ENCODE measurements at places on chromosomes 12 and 14. TPM values are rescaled to one million over a fixed set of nuclear protein-coding genes. Genes with fewer than 3 reads are reported as not detected.

Gene CKB
- total RNA-seq = 47.1 TPM

Gene TOGARAM1
- total RNA-seq = 8.2 TPM

Gene TMPRSS12
- total RNA-seq = not detected

Gene SLC41A2
- 11.7 TPM for total RNA-seq

Gene MSI1
- 0.35 TPM for total RNA-seq

Gene TOMM20L
- not detected for total RNA-seq

Gene PTPRQ
- total RNA-seq = not detected

Gene TTC9
- total RNA-seq = 0.88 TPM

Gene POTEG
- total RNA-seq = 0.41 TPM

Gene SLC22A17
- total RNA-seq = 4.6 TPM
